Stimulated activated CD8-positive, alpha-beta memory T cell treated with anti-CD3 and anti-CD28 coated beads, Interleukin-7, amount 100 ng/mL, for 1 hour (primary cell): ENCODE measurements at places on chromosomes 5 and 9.

DNA sequence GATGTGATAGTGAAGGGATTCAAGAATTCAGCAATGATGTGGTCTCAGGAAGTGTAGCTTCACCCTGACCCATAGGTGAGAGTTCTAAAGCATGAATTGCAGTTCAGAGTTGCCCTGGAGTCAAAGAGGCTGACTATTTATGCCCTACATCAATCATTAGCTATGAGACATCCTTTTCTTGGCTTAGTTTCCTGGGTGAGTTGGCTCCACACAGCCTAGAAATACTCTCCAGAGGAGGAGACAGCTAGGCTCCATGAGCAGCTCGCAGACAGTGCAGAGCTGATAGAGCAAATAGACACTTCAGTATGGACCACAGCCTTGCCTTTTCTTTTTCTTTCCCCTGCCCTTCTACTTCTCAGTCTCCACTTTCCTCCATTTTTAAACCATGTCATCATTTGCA lies 1651.8 kb downstream of the MAT2B start:
- no peak for DNase-seq

- DNase-seq: no peak
Observed at GRCh38 chr9:125391704-125392103, 130.1 kb downstream of the GAPVD1 start.

DNA sequence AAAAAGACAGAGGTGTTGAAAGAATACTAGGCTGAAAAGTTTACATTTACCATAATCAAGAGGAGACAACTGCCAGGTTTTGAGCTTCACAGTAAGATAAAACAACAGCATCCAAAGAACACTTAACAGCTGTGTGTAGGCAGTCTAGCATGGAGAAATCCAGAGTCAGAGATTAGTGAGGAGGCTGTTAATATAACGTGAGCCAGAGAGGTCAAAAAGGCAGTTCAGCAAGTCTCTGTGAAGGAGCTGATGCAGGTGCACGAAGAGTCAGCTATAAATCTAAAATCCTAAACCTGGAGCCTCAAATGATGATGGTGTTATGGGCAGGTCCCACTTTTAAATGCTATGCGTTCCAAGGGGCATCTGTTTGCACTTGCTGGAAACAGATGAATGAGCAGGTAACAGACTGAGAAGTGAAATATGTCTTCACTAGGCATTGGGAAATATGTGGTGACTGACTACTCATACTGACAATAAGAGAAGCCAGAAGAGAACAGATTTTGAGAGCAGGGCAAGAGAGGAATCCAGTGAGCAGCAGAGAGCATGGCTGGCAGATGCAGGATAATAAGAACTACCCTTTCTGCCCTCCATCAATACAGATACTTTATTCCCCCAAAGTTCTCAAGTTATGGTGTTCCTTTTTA lies 8.7 kb downstream of the APTX start:
- no peak for DNase-seq

- no peak for DNase-seq
Observed at GRCh38 chr9:89879701-89880100, 274.9 kb downstream of the GADD45G start.

DNA sequence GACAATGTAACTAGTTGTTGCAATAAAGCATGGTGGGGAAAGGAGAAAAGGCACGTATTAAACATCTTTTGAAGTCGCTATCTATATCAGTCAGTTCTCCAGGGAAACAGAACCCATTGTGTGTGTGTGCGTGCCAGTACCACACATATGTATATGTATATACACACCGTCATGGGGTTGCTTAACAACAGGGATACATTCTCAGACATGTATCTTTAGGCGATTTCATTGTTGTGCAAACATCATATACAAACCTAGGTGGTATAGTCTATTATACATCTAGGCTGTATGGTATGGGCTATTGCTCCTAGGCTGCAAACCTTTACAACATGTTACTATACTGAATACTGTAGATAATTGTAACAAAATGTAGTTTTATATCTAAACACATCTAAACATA lies 2.3 kb downstream of the CDKN2B-AS1 start:
- no peak for DNase-seq

- DNase-seq: no peak
Observed at GRCh38 chr5:36743891-36744772, 132.4 kb upstream of the NIPBL start.

DNA sequence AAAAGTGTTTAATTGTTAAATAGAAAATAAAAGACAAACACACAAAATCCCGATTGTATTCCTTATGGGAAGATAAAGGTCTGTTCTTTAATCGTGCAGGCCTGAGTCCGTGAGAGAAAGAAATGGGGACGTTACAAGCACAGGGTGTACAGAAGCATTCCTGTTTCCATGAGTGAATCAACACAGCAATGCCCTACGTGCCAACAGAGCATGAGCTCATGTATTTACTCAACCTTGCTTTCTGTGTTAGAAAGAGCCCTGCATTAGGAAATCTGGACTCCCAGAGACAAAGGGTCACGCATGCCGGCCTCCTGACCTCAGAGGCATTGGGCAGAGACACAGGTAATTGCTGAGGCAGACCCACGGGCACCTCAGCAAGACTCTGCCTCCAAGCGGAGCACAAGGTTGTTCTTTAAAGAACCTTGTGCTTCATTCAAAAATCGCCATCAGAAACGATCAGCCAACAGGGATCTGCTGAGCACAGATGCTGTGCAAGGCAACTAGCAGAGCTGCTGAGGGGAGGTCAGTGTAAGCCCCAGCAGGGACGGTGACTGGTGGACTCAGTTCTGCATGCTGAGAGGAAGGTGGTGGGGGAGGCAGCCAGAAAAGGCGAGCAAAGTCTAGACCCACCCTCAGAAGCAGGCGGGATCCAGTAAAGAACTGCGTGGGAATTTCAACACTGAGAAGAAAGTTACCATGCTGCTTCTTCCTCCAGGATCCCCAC lies 101.0 kb downstream of the TLE1 start:
- DNase-seq: no peak

- DNase-seq: no peak
Observed at GRCh38 chr5:180866985-180867384, 5.9 kb upstream of the ZFP62 start.

GRCh38 chr9:118595719-118596305 lies 773.4 kb downstream of the BRINP1 start:
- DNase-seq: no peak

GRCh38 chr5:145393426-145393825 lies 441.7 kb downstream of the PRELID2 start:
- DNase-seq: no peak

DNA sequence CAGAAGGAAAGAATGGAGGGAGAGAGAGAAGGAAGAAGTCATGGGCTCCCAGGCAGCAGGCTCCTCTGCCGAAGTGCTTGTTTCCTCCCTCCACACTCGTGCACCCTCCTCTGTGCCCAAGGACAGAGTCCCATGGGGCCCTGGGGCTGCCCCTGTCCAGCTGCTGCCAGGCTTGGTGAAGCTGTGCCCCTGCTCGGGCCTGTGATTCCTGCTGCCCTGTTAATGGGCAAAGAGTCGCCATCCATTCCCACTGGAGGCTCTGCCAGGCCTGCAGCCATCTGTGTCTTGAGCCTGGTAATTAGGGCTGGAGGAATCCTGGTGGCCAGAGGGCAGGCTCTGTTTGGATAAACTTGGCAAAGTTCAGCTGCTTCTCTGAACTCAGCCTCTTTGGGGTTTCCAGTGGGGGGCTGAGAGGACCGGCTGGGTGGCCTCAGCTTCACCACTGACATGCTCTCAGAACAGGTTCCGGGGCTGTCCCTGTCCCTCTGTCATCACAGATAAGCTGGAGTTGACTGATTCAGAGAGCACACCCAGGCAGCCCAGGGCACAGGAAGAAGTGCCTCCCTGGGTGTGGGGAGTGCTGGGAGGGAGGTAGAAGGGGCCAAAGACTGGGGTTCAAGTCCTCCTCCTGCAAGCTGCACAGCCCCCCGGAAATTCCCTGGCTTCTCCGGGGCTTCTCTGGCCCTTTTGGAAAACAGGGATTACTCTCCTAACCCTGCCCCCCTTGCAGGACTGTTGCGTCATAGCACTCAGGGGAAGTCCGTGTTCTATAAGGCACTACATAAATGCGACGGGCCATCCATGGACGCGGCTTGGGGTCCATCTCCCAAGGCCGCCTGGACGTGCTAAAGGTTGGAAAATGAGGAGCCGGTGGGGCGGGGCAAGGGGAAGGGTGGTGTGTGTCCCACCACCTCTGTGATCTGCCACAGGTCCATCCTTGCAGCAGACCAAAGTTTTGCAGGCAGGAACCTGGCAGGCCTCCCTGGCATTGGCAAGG lies 154.8 kb downstream of the PAX5 start:
- DNase-seq: no peak

DNA sequence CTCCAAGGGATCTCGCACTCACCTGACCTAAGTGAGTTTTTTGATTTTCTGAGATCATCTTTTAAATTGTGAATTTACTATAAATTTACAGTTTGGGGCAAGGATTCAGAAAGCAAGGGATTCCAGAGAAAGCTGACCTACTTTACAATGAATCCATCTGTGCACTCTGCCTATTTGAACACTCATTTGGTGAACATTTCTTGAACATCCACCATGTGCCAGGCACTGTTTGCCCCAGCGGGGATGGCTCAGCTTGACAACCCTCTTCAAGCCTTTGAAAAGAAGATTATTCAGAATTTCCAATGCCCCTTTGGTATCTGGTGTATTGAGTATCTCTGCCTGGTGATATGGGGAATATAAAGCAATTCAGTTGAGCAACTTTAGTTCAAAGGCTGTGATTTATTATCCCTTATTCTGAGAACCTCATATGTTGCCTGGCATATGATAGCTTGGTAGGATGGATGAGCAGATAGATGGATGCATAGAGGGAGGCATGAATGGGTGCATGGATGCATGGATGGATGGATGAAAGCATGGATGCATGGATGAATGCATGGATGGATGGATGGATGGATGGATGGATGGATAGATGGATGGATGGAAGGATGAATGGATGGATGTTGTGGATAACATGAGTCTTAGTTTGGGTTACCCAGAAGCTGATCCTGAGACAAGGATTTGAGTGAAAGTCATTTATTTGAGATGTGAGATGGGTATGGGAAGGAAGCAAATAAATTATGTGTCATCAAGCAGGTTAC lies 149.7 kb upstream of the ZNF366 start:
- DNase-seq: no peak

- DNase-seq: no peak
Observed at GRCh38 chr9:112051812-112052211, 123.3 kb downstream of the SUSD1 start.

DNA sequence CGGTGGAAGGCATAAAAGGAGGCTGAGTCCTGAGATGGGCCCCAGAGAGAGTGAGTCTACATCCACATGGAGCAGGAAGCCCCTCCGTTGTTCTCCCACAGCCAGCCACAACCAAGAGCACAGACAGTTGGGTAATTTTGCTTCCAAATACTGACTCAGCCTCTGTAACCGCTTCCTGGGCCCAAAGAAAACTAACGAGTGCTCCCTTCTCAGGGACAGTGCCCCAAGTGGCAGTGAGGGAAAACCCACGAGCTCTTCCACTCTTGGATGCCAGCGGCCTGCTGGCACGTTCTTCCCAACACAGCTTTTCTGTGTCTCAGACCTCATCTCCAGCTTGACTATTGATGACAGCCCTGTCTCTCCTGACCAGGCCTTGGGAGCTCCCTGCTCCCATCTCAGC lies 207.6 kb downstream of the FSTL4 start:
- DNase-seq: no peak

DNA sequence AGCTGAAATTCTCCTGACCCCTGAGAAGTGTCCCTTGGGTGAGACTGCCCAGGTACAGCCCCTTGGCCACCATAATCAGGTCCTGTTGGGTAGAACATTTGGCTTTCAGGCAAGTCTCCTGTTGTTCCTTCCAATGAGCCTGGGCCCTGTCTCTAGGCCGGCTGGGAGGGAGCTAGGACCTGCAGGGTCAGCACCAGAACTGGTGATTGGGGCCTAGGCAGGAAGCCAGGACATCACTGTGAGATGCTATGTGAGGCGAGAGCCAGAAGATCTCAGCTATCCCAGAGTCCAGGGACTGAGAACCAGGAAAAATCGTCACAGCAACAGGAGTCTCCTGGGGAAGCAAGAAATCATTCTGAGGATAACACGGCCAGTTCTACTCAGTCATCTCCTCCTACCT lies 51.5 kb downstream of the PCDH1 start:
- DNase-seq: no peak

- no peak for DNase-seq
Observed at GRCh38 chr5:11084111-11084510, 323.1 kb upstream of the DAP start.

DNA sequence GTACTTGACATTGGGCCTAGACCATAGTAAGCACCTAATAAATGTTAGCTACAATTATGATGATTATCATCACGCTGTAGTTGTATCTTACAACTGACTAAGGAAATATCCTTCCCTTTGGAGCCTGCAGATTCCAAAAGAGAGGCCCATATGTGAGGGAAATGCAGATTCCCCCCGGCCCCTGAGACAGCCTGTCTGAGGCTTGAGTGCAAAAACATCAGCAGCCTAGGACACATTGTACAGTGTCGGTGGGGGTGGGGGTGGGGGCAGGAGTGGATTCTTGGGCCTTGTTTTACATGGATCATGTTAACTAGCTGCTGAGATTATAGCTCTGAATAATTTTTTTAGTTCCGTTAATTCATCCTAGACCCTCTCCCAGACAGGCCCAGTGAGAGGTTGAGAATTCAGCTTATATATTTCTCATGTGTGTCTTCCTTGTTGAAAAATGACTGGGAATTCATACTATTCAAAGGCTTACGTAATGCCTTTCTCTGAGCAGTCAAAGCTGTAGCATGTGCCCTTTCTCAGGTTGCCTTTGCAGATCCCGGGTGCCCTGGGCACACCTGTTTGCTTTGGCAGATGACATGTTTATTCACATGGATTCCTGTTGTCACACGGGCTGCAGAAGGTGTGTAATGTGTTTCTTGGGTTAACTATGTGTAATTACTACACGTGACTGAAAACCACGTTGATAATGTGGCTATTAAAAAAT lies 262.8 kb downstream of the NR3C1 start:
- DNase-seq: no peak

- no peak for DNase-seq
Observed at GRCh38 chr5:11683666-11684065, 220.6 kb downstream of the CTNND2 start.

DNA sequence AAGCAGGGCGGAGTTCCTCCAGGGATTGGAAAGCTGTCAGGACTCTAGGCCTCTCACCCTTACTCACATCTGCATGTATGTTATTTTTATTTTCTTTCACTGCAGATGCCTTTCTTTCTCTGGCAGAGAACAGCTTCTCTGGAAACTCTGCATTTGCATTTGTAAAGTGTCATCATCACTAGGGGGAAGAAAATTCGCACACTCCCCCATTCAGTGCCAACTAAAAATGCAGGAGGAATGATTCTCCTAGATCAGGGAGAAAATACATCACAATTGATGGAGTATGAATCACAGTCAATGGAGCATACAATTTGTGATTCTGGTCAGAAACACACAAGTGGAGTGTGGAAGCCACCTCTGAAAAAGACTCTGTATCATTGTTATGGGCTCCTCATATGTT lies 351.4 kb upstream of the FTMT start:
- no peak for DNase-seq
